Renal cortical epithelial cell (primary cell): ENCODE measurements at places on chromosomes 4 and X. TPM values are rescaled to one million over a fixed set of nuclear protein-coding genes. Genes with fewer than 3 reads are reported as not detected.
A peak's percentile ranks its signal among the peaks of the same experiment; 100 is the strongest.

DNA sequence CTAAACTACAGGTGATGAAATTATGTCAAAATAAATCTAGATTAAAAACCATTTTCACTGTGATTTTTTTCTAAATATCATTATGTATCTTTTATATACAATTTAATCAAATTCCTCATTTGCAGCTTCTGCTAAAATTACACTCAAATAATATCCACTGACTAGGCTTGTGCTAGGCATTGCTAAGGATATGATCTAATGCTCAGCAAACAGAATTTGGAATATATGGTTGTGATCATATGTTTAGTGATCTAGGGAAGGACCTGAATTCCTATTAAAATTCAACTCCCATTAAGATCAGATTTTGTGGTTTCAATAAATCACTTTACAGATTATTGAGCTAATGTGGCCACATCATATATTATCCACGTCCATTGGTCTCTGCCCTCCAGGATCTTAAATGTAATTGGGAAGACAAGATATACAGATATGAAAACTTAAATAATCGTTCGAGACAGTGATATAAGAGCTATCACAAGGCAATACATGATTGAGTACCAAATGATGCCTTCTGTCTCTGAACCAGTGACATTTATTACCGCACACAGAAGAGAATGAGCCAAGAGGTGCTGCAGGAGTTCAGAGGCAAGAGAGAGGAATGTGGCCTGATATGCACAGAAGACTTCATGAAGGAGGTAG is 206.0 kb upstream of the RPS6KA3 start:
- DNase-seq, result no peak

DNA sequence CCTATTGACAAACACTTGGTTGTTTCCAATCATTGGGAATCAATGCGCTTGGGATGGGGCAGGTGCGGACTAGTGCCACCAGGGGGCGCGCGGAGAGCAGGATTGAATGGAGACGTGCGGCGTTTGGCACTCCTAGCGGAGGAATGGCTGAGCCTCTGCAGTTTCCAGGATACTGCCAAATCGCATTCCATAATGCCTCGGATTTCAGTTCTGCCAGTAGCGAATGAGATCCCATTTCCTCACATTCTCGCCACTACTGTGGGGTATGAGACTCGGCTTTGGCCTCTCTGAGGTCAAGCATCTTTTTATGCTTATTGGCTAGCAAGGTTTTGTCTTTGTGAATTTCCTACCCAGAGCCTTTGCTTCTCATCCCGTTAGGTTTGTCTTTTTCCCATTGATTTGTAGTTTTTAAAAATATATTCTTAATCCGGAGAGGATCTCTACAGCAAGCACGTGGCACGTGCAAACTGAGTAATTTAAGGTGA is 28.7 kb downstream of the CLDN34 start:
- DNase-seq, result peak; percentile 49

- DNase-seq, result no peak
These were observed 255.8 kb downstream of the OPHN1 start for GRCh38 chrX:68177542-68177941.

TLR3 gene
- total RNA-seq, result 8.9 and 17.5 TPM in 2 replicates

DNA sequence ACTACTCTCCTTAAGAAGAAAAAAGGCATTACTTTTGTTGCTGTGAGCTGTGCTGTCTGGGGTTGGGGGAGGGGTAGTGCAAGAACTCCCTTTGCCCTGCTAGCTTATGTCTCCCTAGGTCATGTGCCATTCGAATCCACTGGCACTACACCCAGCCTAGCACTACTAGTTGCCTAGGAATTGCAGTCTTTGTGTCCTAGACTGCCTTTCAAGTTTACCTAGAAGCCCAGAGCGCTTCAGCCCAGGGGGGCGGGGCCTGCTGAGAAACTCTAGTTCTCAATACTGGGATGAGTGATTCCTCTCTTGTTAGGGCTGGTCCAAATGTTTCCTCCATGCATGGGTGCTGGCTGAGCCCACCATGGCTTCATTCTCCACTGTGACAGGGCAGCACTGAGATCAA is 1011.5 kb downstream of the PCDH19 start:
- DNase-seq, result no peak
